ENCODE measurements at places on chromosomes 6 and 20. TPM values are rescaled to one million over a fixed set of nuclear protein-coding genes. Genes with fewer than 3 reads are reported as not detected.
A peak's percentile ranks its signal among the peaks of the same experiment; 100 is the strongest.

- H3K4me1 ChIP-seq = no peaks in the 10 kb centered on the region
- DNase-seq = no peak
- H3K27me3 ChIP-seq = no peaks in the 10 kb centered on the region
- H3K4me3 ChIP-seq = no peak overlapping the region
- no peak overlapping the region for H3K27ac ChIP-seq
- H3K36me3 ChIP-seq = no peaks in the 10 kb centered on the region
These were observed 80.5 kb downstream of the PRSS35 start for GRCh38 chr6:83592770-83593394.

DNA sequence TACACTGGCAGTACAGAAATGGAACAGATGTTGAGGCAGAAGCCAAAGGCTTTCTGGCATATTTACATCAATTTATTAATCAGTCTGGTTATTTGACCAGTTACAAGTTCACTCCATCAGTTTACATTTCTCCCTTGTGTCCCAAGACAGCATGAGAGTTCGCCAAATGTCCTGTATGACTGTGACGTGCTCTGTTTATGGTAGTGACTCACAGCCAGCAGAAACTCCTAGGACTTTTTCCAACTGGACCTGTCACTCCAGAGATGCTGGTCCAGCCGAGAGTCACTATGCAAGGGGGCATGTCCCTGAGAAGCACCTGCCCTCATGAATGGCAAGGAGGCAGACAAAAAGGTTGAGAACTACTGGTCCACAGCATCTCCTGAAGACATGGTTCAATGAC, 160.0 kb downstream of the LRFN2 start:
- no peak overlapping the region for H3K27ac ChIP-seq
- H3K4me1 ChIP-seq = no peaks in the 10 kb centered on the region
- H3K27me3 ChIP-seq = no peaks in the 10 kb centered on the region
- H3K36me3 ChIP-seq = no peaks in the 10 kb centered on the region

- no peak for DNase-seq
- no peaks in the 10 kb centered on the region for H3K36me3 ChIP-seq
- H3K4me3 ChIP-seq = no peak overlapping the region
These were observed 506.6 kb downstream of the DHX35 start for GRCh38 chr20:39468703-39469102.

DNA sequence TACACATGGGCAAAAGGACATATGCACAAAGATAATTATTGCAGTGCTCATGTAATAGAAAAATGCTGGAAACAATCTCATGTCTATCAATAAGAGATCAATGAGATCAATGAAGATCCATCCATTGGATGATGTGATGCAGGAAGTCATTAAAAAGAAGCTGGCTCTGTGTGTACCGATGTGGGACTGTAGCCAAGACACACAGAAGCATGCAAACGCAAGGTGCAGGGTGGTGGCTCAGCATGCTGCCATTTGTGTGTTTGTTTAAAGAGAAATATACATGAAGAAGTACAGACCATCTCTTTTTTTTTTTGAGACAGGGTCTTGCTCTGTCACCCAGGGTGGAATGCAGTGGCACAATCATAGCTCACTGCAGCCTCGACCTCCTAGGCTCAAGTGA, 33.1 kb upstream of the KCNB1 start:
- DNase-seq = no peak
- no peak overlapping the region for H3K4me3 ChIP-seq
- peaks cover 3% of the 10 kb centered on the region for H3K36me3 ChIP-seq
- H3K4me1 ChIP-seq = peaks cover 3% of the 10 kb centered on the region

DNA sequence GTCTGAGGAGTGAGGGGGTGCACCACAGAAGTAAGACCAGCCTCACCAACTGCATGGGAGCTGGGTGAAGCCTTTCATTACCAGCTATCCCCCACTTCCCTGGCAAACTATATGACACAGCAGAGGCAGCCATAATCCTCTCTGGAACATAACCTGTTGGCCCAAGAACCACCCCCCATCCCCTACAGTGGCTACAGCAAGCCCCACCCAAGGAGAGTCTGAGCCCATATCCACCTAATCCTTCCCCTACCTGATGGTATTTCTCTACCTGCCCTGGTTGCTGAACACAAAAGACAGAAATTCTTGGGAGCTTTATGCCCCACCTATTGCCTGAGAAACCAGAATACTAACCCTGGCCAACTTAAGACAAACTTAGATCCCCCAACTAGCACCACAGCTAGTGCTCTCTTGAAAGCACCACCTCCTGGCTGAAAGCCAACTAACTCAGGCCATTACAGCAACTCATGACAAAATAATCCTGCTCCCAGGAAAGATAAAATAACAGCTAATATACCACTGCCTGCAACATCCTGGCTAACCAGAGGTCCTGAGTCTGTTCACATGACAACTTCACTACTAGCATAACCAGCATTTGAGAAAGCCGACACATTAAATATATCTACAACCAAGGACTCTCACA, 11.2 kb downstream of the RNGTT start:
- H3K27me3 ChIP-seq = no peaks in the 10 kb centered on the region
- H3K36me3 ChIP-seq = no peaks in the 10 kb centered on the region
- H3K4me3 ChIP-seq = no peak overlapping the region
- no peak overlapping the region for H3K27ac ChIP-seq
- H3K4me1 ChIP-seq = no peaks in the 10 kb centered on the region

DNA sequence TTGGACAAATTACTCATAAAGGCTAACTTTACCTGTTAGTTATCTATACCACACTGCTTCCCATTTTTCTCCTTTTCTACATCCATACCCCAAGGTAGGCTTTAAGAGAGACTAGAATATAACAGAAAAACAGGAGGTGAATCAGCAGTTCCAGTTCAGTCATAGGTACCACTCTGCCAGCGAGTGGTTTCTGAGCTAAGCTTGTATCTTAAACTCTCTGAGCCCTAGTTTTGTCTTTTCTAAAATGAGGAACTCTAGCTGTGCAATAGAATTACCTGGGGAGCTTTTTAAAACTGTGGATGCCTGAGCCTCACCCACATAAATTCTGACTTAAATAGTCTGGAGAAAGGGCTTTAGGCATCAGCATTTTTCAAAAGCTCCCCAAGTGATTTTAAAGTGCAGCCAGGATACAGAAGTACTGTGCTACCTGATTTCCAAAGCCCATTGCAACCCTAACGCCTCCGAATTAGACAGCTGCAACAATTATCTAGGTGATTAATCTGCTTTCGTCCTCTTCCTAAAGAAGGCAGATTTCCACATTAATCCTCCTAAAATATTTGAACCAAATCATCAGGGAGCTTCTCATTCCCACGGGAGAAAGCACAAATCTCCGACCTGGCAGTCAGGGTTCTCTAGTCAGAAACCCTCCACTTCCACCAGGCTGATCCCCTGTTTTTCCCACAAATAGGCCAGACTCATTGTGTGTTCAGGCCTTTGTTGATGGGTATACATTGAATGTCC, 37.4 kb upstream of the RPL7L1 start:
- no peak overlapping the region for H3K4me3 ChIP-seq
- peaks cover 2% of the 10 kb centered on the region for H3K36me3 ChIP-seq
- no peak for DNase-seq
- no peaks in the 10 kb centered on the region for H3K4me1 ChIP-seq

DNA sequence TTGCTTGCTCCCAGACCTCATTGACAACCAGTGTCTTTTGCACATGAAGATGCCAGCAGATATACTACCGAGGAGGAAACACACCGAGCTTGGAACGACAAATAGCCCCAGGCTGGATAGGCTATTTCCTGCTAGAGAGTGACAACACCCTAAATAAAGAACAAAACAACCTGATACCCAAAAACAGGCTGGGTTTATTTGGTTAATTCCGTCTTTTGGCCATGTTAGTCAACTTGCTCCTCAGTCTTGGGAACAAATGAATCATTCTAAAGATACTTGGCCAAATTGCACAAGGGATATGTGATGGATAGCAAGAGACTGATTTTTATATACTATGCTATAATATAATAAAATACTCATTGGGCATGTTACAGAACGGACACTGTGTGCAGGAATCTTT, 11.5 kb upstream of the MUC22 start:
- no peaks in the 10 kb centered on the region for H3K27me3 ChIP-seq
- no peak for DNase-seq
- no peaks in the 10 kb centered on the region for H3K4me1 ChIP-seq
- no peak overlapping the region for H3K27ac ChIP-seq
- no peaks in the 10 kb centered on the region for H3K36me3 ChIP-seq

- no peak overlapping the region for H3K4me3 ChIP-seq
- no peak overlapping the region for H3K27ac ChIP-seq
- no peak for DNase-seq
- no peaks in the 10 kb centered on the region for H3K27me3 ChIP-seq
- H3K4me1 ChIP-seq = no peaks in the 10 kb centered on the region
These were observed 338.2 kb downstream of the SOX4 start for GRCh38 chr6:21931641-21932335.

DNA sequence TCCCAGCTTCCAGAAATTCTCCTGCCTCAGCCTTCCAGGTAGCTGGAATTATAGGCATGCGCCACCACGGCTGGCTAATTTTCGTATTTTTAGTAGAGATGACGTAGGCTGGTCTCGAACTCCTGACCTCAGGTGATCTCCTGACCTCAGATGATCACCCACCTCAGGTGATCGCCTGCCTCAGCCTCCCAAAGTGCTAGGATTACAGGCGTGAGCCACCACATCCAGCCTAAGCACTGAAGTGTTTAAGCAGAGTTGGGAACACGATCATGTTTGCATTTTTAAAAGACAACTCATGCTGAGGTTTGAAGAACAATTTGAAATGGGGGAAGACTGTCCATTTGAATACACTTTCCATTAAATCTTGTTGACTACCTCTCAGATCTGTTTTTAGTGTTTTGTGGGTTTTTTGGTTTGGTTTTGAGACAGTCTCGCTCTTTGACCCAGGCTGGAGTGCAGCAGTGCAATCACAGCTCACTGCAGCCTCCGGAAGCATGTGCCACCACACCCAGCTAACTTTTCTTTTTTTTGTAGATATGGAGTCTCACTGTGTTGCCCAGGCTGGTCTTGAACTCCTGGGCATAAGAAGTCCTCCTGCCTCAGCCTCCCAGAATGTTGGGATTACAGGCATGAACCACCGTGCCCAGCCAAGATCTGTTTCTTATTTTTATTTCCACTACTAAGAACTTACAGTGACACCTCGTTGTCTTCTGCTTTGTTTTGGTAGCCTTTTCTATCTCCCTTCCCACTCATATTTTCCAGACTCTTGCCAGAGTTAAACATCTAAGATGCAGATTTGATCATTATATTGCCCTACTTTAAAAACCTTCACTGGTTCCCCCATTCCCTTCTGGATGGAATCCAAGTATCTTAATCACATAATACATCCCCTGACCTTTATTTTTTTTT, 5.5 kb downstream of the CASP8AP2 start:
- no peak overlapping the region for H3K4me3 ChIP-seq
- H3K4me1 ChIP-seq = no peaks in the 10 kb centered on the region
- H3K27me3 ChIP-seq = no peaks in the 10 kb centered on the region
- no peak overlapping the region for H3K27ac ChIP-seq
- no peaks in the 10 kb centered on the region for H3K36me3 ChIP-seq

DNA sequence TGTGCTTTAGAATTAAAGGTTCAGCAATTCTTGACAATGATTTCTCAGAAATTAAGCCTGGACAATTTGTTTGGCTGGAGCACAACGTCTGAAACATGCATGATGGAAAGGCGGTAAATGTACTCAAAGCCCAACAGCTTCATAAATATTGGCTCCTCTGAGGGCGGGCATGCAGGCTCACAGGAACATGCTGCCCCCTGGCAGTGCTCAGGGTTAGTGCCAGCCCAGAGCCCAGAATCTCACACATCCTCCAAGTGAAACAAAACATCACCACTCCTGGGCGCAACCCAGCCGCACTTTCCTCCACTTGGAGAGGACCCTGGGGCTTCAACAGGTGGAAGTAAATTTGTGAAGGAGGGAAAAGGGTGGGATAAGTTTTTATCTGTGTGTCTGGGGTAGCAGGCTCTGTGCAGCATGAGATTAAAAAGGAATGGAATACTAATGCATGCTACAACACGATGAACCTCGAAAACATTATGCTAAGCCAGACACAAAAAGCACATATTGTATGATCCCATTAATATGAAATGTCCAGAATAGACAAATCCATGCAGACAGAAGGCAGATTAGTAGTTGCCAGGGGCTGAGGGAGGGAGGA, 54.1 kb upstream of the PTPRT start:
- no peaks in the 10 kb centered on the region for H3K4me1 ChIP-seq
- DNase-seq = peak; percentile 79
- no peak overlapping the region for H3K4me3 ChIP-seq
- no peaks in the 10 kb centered on the region for H3K36me3 ChIP-seq

- H3K27me3 ChIP-seq = no peaks in the 10 kb centered on the region
- DNase-seq = no peak
- H3K4me1 ChIP-seq = peaks cover 14% of the 10 kb centered on the region
- no peaks in the 10 kb centered on the region for H3K36me3 ChIP-seq
These were observed 509.5 kb upstream of the ID4 start for GRCh38 chr6:19327661-19328060.

TAP2 gene
- total RNA-seq = 48.1 TPM

GHRH gene
- not detected for total RNA-seq

GNRH2 gene
- total RNA-seq = not detected

KCNK5 gene
- total RNA-seq = 5.2 TPM

TRIM10 gene
- total RNA-seq = 0.12 TPM

HEY2 gene
- 23.9 TPM for total RNA-seq

MBOAT1 gene
- 13.8 TPM for total RNA-seq

C6orf132 gene
- 1.7 TPM for total RNA-seq

GPR63 gene
- total RNA-seq = 1.4 TPM

VWA7 gene
- total RNA-seq = 0.58 TPM

ELOVL4 gene
- total RNA-seq = 2.4 TPM

TINAG gene
- total RNA-seq = not detected
